ENCODE measurements at places on chromosomes 2 and 18. TPM values are rescaled to one million over a fixed set of nuclear protein-coding genes. Genes with fewer than 3 reads are reported as not detected.

KCNF1 gene
- total RNA-seq = 44.6 TPM

PLCD4 gene
- 0.29 TPM for total RNA-seq

MAP4K3 gene
- total RNA-seq = 21.5 TPM

ACOXL gene
- not detected for total RNA-seq

GAL3ST2 gene
- 0.13 TPM for total RNA-seq

SPP2 gene
- total RNA-seq = not detected

DUSP19 gene
- total RNA-seq = 0.78 TPM

NT5C1B gene
- not detected for total RNA-seq
